ENCODE measurements at places on chromosomes 4 and X.
A peak's percentile ranks its signal among the peaks of the same experiment; 100 is the strongest.

- DNase-seq: no peak
Observed at GRCh38 chrX:105876658-105877057, 54.3 kb downstream of the NRK start.

DNA sequence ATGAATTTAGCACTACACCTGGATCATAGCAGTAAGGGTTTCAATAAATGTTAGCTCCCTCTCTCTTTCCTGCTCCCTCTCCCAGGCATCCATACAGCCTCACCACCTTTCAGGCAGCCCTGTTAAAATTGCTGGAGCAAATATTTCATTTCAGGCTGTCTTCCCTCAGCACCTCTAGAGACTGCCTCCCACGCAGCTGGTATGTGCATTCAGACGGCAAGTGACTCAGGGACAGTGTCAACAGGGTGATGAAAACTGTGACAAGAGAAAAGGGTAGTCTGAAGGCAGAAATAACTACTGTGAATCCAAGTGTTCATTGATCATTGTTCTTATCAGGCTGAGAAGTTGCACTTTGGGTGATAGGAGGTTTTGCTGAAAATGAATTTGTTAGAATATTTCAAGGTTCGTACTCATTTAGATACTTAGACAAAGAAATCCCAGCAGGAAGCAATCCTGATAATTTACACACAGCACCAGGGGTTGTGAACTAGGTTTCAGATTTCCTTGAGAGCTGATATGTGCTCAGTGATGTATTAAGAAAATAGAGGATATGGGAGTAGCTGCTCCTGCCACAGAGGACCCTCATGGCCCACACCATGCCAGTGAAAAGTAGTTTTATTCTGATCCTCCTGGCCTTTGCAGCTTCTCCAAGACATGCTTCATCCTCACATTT lies 424.2 kb downstream of the FGF13 start:
- no peak for DNase-seq

- no peak for DNase-seq
Observed at GRCh38 chr4:53706422-53707032, 115.2 kb upstream of the LNX1 start.

DNA sequence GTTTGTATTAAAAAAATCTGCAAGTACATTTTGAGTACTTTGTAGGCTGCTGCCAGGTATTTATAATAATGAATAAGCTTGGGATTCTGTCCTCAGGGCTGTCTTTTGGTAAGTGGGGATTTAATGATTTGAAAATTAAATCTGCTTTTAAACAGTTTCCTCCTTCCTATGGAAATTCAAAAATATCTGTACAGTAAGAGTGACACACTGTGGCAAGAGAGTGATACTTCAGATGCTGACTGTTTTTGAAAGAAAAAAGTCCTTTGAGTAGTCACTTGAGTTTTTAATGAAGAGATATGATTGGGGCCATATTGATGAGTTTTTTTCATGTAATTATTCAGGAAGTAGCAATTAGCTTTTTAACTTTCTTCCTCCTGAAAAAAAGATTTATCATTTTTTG lies 49.2 kb downstream of the SMARCAD1 start:
- DNase-seq: no peak

DNA sequence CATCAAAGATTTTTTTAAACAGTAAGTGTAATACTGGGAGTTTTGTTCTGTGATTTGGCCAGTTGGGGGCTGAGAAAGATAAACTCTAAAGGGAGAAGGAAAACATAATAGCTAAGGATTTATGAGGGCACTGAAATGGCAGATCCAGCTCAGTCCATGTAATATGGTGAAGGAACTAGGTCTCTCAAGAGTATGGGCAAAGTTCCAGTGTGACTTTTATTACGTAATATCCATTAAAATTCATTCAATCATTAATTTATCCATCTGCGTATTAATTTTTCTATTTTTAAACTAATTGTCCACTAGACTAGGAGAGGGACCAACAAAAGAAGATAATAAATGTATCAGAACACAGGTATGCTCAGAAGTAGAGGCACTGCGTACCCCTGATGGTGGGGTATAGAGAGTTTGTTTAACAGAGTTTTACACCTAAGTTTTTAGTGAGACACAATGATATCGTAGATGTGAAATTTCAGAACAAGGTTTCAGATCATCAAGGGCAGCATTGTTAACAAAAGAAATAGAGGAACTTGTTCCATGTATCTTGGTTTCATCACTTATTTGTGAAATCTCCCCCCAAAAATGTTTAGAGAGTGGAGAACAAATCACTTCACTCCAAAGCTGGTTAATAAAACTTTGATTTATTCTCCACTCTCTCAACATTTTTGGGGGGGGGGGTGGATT lies 351.1 kb downstream of the GRXCR1 start:
- no peak for DNase-seq

- no peak for DNase-seq
Observed at GRCh38 chr4:173488074-173488473, 42.0 kb downstream of the HAND2 start.

GRCh38 chr4:55588160-55588559 lies 3.9 kb downstream of the PDCL2 start:
- DNase-seq: no peak

GRCh38 chr4:169940460-169940859 lies 85.7 kb downstream of the MFAP3L start:
- DNase-seq: no peak

GRCh38 chr4:175451238-175451965 lies 360.7 kb downstream of the GPM6A start:
- DNase-seq: no peak

DNA sequence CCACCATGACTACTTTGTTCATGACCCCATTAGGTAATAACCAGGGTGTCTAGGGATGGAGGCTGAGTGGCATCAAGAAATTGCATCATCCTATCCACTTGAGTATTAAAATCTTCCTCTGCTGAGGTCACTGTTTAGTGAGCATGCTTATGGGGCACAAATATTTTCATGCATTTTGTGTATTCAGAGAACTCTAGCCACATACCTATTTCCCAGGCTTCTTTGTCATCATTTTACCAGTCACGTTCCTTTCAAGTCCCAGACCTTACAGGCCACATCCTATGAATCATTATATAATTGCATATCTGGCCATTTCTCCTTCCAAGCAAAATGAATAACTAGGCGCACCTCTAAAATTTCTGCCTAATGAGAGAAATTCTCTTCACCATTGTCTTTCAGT lies 1882.9 kb upstream of the AGA start:
- DNase-seq: no peak

DNA sequence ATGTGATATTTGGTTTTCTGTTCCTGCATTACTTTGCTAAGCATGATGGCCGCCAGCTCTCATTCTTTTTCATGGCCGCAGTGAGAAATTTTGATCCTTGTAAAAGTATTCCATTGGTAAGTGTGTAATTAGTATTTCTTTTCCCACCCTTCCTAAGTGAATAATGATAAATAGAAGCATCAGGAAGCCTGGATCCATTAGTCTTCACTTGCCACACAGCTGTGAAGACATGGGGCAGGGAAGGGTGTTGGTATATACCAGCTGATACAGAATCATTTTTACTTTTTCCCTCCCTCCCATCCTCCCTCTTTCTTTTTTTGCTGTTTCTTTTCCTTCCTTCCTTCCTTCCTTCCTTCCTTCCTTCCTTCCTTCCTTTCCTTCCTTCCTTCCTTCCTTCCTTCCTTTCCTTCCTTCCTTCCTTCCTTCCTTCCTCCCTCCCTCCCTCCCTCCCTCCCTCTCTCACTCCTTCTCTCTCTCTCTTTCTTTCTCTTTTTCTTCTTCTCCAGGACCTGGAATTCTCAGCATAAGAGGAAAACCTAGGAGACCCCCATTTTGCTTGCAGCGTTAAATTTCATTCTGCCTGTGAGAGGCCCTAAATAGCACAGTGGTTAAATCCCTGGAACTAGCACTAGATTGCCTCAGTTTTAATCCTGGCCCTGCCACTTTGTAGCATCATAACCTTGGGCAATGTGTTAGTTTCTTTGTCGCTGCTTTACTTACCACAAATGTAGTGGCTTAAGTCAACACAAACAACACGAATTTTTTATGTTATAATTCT lies 1.4 kb upstream of the NR0B1 start:
- DNase-seq: no peak

- DNase-seq: no peak
Observed at GRCh38 chr4:118032691-118033090, 1.6 kb upstream of the NDST3 start.

DNA sequence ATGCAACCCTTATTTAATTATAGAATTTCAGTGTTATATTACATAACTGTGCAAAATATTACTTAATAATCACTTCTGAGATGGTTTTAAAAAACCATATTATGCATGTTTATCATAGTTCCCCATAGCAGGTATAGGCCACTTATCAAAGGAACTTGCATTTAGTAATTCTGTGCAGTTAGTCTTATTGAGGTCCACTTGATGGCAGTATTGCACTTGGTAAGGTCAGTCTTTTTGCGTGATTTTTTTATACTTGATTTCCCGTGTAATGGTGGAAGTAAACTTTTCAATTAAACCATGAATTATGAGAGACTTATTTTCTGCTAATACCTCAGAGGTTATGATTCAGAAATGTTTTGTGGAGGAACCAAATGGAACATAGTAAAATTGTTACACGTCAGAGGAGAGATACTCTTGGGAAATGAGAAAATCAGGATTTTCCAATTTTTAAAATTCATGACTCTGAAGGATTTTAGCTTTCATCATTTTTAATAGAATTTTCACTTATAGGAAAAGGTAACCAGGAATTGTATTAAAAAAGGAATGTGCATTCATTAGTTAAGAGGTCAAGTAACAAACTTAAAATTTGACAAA lies 230.0 kb downstream of the CCSER1 start:
- DNase-seq: no peak

DNA sequence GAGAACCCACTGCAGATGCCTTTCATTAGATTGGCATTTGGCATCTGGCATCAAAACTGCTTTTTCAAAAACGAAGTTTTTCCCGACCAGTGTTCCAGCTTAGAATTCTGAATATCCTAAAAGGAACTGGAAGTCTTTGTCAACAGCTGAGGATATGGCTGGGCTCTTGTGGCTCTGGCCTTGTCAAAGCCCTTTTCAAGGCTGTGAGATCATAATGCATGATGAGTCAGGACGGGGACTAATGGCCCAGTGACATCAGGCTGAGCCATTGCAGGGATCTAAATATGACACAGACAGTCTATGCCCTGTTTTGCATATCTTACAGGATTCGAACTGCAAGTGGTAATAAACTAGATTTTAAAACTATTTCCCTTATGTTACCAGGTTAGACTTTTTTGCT lies 306.4 kb downstream of the PTTG2 start:
- no peak for DNase-seq

GRCh38 chr4:54539500-54540029 lies 118.2 kb upstream of the KIT start:
- DNase-seq: peak; percentile 77

DNA sequence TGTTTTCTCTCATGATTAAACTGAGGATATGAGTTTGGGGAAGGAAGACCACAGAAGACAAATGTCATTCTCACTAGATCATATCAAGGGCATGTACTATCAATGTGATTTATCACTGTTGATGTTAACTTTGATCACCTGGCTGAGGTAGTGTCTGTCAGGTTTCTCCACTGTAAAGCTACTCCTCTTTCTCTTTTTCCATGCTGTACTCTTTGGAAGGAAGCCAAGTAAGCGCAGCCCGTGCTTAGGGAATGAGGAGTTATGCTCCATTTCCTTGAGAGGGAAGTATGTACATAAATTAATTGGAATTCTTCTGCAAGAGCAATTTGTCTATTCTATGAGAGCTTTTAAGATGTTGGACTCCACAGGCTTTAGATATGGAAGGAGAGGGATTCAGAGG lies 4.0 kb upstream of the KANTR start:
- no peak for DNase-seq

DNA sequence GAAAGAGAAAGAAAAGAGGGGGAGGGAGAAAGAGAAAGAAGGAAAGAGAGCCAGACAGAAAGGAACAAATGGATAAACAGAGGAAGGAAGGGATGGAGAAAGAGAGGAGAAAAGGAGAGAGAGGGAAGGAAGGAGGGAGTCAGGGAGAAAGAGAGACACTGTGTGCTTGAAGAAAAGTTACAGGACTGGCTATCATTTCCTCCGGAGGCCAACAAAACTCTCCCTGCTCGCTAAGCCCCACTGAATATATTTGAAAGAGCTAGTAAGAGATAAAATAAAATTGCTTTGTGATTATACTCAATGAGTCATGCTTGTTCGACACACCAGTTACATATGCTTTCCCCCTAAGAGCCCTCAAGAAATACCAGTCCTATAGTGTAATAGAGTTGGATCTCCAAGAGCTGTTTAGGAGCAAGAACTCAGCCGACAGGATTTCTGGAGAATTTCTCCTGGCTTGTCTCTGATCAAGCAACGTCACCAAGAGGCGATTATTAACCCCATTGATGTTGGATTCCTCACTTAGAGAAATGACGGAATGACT lies 102.2 kb downstream of the MXRA5 start:
- no peak for DNase-seq

- DNase-seq: no peak
Observed at GRCh38 chrX:24019448-24019847, 7.5 kb downstream of the KLHL15 start.

DNA sequence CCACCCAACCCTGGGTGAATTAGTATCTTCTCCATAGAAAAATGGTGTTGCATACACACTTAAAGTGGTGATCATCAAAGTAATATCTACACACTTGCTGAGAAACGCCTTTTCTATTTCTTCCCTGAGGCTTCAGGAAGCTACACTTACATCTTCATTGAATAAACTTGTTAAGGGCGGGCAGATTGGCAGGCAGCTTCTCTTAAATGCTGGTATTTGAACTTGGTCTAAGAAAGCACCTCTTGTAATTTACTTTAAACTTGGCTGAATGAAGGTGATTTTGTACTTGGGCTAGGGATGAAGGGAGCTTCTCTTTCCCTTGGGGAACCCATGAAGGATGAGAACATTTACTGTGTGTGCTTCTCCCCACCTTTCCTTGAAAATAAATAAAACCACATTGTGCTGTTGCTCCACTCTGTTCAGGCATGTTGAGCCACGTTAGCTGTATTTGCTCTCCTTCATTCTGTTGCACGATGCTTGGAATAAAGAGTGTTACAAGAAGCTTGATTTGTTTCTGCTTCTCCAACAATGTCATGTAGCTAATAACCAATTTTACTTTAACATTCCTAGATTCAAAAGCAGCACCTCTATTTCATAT lies 430.1 kb downstream of the ANKRD50 start:
- no peak for DNase-seq

DNA sequence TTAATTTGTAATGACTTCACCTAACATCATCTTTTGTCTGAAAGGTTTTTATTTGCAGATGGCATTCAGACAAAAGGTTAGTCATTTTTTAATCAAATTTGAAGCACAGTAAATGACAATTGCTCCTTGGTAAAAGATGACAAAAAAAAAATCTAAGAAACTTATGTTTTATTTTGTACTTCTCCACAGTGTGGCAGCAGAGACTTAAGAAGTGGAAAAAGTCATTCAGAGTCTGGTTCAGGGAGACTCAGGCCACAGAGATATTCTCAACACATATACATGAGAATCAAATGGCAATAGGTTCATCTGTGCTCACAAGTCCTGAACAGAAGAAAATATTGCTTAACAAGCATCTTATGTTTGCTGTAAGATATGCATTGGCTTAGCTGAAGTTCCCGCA lies 436.2 kb downstream of the KCNIP4 start:
- peak; percentile 57 for DNase-seq

- no peak for DNase-seq
Observed at GRCh38 chrX:134673123-134673522, 14.9 kb upstream of the PLAC1 start.
